ENCODE measurements at places on chromosomes 12 and 14.

DNA sequence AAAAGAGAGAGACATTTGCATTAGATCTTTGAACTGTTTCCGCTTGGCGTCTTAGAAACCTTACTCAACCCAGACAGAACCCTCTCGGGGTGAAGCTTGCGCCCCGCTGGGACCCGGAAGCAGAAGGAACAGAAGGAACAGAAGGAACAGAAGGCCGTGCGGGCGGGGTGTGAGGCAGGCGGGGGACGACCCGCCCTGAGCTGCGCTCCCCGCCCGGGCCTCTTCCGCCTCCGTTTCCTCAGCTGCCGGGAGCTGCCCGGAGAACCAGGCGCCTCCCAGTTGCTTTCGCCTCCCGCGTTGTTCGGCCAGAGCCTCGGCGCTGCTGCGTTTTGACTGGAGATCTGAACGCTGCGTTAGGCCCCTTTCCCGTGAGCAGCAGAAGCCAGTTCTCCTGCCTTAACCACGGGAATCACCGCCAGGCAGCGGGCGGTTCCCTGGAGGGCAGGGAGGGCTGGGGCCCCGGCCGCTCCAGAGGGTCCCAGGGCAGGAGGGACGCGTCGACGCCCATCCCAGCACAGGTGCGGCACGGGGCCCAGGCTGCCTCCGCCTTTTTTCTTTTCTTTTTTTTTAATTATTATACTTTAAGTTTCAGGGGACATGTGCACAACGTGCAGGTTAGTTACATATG, 19.3 kb upstream of the MMP17 start:
- peak; percentile 11 for DNase-seq
- H3K27me3 ChIP-seq, result peaks cover 2% of the 10 kb centered on the region
- peaks cover 5% of the 10 kb centered on the region for H3K4me1 ChIP-seq
- peak overlapping the region; percentile 80 for H3K4me3 ChIP-seq

- no peak overlapping the region for H3K27ac ChIP-seq
- no peak overlapping the region for H3K4me3 ChIP-seq
- no peaks in the 10 kb centered on the region for H3K4me1 ChIP-seq
- no peaks in the 10 kb centered on the region for H3K36me3 ChIP-seq
These were observed 125.7 kb upstream of the CCDC196 start for GRCh38 chr14:66360366-66360926.

DNA sequence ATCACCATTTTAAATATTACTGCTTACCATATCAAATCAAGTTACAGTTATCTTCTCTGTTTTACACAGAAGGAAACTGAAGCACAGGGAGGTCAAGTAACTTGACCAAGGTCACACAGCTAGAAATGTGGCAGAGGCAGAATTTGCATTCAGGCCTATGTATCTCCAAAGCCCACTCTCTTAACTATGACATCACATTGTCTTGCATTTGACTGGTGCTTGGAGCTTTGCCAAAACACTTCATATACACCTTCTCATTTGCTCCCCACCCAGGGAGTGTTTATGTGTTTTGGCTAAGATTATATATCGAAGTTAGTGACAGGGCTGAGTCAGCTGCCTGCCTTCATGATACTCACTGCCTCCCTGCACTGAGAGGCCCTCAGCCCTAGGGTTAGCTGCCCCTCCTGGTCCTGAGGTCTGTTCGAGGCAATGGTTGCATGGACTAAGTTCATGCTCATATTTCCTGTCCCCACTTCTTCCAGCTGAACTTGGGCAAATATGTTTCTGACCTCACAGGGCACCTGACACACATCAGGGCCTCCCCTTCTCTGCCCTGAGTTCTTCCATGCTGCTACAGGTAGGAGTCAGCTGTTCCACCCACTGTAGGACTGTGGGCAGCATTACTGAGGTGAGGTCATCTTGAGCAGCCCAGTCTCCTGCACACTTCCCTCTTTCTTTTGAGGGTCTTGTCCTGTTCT, 1.8 kb downstream of the GALNT6 start:
- no peak for DNase-seq
- peaks cover 80% of the 10 kb centered on the region for H3K4me1 ChIP-seq
- H3K36me3 ChIP-seq, result peaks cover 7% of the 10 kb centered on the region
- peaks cover 4% of the 10 kb centered on the region for H3K27me3 ChIP-seq

- peaks cover 18% of the 10 kb centered on the region for H3K36me3 ChIP-seq
- H3K4me1 ChIP-seq, result peaks cover 9% of the 10 kb centered on the region
- H3K4me3 ChIP-seq, result no peak overlapping the region
- no peaks in the 10 kb centered on the region for H3K27me3 ChIP-seq
- H3K27ac ChIP-seq, result no peak overlapping the region
- DNase-seq, result no peak
These were observed 39.8 kb downstream of the CBX5 start for GRCh38 chr12:54240129-54240528.

DNA sequence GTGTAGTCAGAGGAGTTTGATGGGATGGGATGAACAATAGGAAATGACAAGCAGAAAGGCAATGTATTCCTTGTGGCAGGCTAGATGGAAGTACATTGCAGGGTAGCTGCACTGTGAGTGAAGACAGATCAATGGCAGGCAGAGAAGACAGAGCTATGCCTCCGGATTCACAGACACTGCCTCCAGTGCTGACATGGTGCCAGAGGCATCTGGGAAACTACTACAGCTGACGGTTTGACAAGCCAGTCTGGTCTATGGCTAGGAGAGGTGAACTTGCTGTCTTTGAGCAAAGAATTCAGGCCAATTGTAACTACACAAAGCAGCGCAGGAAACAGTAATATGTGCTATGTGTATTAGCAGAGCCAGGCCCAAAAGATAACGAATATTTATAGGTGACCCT, 193.5 kb downstream of the DIO2 start:
- no peaks in the 10 kb centered on the region for H3K36me3 ChIP-seq
- H3K4me1 ChIP-seq, result no peaks in the 10 kb centered on the region
- H3K27ac ChIP-seq, result no peak overlapping the region

DNA sequence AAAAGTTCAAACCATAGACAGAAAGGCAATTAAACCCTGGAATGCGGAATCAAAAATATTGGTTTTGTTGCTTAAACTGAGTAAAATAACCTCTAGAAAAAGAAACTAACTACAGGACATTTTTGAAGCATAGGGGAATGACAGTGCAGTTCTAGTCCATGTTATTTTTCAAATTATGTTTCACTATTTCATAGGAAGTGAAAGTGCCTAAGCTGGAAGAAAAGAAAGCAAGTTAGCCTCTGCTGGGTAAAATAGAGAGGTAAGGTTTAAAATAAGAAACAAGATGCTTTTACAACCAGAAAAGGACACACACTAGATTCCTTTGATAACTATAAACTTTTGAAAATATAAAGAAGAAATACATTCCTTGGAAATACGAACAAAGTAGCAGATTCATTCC, 1.1 kb downstream of the CLECL1 start:
- peaks cover 24% of the 10 kb centered on the region for H3K4me1 ChIP-seq
- H3K36me3 ChIP-seq, result no peaks in the 10 kb centered on the region
- H3K4me3 ChIP-seq, result peak overlapping the region; percentile 3
- H3K27me3 ChIP-seq, result peaks cover 2% of the 10 kb centered on the region
- no peak for DNase-seq

DNA sequence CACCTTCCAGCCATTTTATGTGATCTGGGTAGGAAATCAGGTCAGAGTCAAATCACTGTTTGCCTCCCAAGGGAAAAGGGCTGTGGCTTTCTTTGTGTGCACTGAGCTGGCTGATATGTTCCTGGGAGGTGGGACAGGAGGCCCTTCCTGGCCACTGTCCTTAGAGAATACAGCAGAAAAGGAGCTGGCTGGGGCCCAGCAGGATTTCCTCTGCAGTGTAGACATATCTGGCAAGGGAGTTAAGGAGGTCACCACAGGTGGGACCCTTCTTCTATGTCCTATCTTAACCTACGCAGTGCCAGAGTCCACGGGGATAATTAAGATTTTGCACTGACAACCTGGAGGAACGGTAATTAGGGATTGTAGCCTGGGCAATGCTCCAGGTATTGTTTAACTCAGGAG, 145.3 kb downstream of the NTF3 start:
- no peak overlapping the region for H3K4me3 ChIP-seq
- H3K27me3 ChIP-seq, result peaks cover 13% of the 10 kb centered on the region
- no peak for DNase-seq
- H3K27ac ChIP-seq, result no peak overlapping the region
- no peaks in the 10 kb centered on the region for H3K4me1 ChIP-seq
- H3K36me3 ChIP-seq, result no peaks in the 10 kb centered on the region

DNA sequence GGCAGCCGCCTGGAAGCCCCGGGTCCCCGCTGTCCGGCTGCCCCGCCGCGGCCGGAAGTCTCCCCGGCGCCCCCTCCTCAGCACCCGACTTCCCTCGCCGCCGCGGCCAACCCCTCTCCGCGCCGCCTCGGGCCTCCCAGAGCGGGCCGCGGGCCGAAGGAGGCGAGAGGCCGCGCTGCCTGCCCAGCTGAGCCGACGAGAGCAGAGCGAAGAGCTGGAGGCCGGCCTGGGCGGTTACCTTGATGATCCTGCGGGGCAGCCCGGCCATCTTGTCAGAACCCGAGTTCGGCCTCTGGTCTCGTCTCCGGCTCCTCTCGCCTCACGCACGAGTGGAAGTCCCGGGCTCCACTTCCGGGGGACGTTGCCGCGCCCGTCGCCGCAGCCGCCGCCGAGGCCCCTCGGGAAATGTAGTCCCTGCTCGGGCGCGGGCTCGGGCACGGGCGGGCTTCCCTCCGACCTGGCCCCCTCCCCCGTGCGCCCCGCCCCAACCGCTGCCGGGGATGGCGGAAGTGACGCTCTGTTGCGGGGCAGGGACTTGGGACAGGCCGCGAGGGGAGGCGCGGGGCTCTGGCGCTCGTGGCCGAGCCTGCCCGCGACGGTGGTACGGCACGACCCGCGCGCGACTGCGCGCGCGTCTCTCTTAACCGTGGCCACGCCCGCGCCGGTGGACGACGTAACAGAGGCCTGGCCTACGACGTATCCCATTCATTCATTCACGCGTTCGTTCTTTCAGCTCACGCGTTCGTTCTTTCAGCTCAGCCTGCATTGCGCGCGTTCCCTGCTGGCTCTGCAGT, at the start of gene UBE2N:
UBE2N (minus strand) TSS at position 331 of the 794 bp plus-strand sequence; CDS start at position 268, 63 bp downstream.
- H3K27ac ChIP-seq, result peak within 1 kb of the TSS; percentile 95
- peak; percentile 96 for DNase-seq
- H3K4me3 ChIP-seq, result peak within 1 kb of the TSS; percentile 98
- H3K36me3 ChIP-seq, result no peaks in the 10 kb centered on the region
- H3K27me3 ChIP-seq, result peaks cover 13% of the 10 kb centered on the region

DNA sequence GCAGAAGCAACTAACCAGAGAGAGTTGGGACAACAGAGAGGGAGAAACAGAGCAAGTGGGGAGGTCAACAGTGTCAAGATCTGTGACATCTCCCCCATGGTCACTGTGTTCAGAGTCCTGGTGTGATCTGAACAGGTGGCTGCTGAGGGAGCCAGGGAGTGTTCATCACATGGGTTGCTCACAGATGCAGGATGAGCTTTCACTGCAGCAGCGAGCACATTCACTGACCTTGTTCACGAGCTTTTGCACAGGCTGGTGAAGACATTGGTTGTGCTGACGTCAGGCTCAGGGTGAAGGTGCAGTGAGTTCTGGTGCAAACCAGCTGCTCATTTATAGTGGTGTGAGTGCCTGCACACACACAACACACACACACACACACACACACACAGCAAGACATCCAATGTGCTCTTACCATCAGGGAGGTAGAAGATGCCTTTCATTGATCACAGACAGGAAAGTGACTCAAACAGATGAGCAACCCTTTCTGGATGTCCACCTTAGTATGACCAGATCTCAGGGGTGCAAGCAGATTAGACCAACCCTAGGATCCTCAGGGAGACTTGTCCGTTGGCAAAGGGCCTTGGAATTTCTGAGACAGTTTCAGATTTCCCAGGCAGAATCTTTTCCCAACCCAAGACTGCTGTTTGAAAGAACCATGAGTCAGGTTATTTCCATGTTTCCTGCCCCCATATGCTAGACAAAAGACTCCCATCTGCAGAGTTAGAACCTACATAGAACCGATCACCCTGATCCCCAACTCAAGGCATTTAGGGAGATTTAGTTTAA, 44.3 kb upstream of the OR10AD1 start:
- H3K27ac ChIP-seq, result no peak overlapping the region
- H3K4me1 ChIP-seq, result no peaks in the 10 kb centered on the region
- no peak overlapping the region for H3K4me3 ChIP-seq
- peaks cover 2% of the 10 kb centered on the region for H3K27me3 ChIP-seq
- no peak for DNase-seq

DNA sequence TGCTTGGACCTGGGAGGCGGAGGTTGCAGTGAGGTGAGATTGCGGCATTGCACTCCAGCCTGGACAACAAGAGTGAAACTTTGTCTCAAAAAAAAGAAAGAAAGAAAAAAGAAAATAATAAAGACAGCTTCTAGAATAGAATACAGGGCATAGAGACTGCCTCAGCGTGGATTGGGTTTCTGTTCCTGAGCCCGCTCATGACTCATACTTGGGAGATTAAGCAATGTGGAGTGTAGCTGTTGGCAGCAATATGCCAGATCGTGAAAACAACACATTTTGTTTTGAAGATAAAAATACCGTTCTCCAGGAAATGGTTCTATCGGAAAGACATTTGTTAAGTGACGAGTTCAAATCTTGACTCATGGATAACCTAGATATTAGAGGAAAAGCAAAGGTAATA, 67.2 kb downstream of the GLT1D1 start:
- peaks cover 9% of the 10 kb centered on the region for H3K4me1 ChIP-seq
- H3K36me3 ChIP-seq, result peaks cover 5% of the 10 kb centered on the region
- no peak for DNase-seq
- peaks cover 2% of the 10 kb centered on the region for H3K27me3 ChIP-seq
- H3K4me3 ChIP-seq, result no peak overlapping the region
- H3K27ac ChIP-seq, result no peak overlapping the region

DNA sequence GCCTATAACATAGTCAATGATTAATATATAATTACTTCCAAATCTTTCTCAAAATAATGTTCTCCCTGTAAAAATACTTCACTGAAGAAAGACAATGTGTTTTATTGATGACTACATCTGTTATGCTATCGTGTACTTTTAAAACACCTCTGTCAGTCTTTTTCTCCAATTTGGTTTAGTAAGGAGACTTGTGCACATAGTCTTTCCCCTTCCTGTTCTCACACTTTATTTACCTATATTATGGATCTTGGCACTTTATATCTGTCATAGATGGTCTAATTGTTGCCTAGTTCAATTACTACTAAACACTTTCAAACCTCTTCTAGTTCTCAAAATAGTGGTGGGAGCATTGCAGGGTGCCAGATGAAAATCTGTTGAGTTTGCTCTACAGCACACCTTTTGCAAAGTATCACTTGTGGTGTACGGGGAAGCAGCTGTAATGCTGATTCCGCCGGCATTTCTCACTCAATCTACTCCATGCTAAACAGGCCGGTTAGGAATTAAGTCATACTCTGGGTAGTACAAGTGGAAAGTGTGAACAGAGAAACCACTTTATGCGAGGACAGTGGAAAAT, 1.1 kb upstream of the INSM2 start:
- peaks cover 22% of the 10 kb centered on the region for H3K27me3 ChIP-seq
- H3K27ac ChIP-seq, result no peak overlapping the region
- no peak for DNase-seq
- peaks cover 8% of the 10 kb centered on the region for H3K36me3 ChIP-seq
- peak overlapping the region; percentile 81 for H3K4me3 ChIP-seq
- H3K4me1 ChIP-seq, result peaks cover 18% of the 10 kb centered on the region

Measured in immature natural killer cell (primary cell).